ENCODE measurements at places on chromosomes 7 and 10.

DNA sequence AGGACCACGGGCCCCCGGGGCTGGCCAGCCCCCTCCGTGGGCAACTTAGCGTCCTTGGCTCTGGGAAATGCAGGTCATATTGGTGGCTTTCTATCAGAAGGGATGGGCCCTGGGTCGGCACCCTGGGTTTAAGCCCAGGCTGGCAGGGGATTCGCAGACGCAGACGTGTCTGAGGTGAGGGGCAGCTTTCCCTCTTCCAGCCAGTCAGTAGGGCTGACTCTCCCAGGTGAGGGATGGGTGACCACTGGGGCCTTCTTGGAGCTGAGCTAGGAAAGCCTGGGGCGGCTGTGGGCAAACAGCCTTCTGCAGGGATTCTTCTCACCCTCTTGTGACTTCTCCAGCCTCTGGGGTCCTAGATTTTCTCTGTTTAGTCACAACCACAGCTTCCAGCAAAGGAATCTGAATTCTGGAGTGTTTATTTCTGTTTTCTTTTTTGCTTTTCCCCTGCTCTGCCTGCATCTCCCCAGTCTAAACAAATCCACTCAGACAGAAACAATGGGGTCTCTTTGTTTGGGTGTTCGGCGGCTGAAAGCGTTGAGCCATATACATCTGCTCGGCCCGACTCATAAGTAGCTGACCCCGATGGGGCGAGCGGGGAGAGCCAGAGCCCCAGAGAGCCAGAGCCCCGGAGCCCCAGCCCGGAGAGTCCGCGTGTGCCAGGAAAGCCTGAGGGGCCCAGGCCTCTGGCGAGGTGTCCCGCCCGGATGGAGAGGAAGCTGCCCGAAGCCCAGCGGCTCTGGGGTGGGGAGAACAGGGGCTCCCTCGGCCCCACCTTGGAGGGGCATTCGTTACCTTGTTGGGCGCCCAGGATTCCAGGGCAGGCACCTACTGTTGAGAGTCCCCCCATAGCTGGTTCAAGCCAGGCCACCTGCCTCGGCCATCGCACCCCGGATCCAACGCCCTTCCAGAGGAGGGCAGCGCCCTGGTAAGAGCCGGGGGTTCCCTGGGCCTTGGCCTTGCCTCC is 2.0 kb downstream of the MNX1 start:
- no peak for DNase-seq

GRCh38 chr7:154680894-154681659 is 321.8 kb downstream of the PAXIP1 start:
- DNase-seq, result no peak

DNA sequence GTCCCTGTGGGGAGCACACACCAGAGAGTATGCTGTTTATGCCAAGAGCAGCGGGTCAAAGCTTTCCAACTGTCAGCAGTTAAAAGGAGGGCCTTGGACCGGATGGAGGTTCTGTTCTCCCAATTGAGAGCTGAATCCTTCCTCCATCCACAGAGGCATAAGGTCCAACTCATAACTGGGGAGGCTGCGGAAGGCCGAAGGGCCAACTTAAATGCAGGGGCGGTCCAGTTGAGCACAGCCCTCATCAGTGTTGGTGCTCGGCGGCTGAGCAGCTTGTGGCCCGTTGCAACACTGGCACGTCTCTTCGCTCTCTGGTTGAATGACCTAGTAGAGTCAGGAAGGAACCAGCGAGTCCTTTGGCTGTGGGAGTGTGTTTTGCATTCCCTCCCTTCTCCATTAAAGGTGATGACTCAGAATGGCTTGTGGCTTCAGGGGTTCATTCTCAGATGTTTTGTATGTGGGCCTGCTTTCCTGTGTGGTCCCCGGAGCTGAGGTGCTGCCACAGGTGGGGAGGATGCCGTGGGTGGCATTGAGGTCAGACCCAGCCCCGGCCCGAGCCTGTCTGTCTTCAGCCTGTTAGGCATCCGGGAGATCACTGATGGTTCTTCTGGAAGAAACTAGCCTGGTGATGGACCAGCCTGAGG is 44.8 kb upstream of the DMBT1 start:
- no peak for DNase-seq

DNA sequence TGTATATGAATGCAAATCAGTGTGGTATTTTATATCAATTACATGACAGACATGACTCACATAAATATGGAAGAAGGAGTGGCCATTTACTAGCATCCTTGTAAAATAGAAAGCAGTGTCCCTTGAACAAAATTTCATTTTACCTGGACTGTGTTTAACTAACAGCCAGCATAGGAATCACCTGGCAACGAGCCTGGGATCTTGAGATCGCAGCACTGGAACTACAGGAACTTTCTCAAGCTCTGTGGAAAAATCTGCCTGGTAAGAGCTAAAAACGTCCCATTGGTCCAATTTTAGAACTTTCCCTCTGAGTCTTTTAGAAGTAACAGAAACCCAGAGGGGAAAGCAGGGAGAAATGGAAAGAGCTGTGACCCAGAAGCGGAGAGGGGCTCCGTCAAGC is 68.9 kb upstream of the AMPH start:
- DNase-seq, result no peak

DNA sequence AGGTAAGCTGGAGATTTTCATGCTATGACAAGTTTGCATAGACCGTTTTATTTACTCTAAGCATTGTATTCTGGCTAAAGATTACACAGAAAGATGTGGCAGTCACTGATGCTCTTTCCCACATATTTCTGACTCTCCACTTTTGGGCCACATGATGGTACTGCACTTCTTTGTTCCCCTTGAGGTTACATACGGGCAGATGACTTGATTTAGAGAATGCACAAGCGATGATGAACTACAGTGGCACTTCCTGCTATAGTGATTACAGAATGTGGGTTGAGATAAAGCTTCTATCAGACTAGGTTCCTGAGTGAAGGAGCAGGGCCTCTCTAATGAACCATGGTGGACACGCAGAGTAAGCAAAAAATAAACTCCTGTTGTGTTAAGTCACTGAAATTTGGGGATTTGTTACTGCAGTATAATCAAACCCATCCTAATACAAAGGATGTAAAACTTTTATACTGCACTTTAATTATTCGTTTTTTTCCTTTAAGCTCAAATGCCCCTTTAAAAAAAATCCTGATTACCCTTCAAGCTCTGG is 177.9 kb downstream of the TAX1BP1 start:
- no peak for DNase-seq

- no peak for DNase-seq
Observed at GRCh38 chr10:57507788-57508187, 759.9 kb downstream of the IPMK start.

DNA sequence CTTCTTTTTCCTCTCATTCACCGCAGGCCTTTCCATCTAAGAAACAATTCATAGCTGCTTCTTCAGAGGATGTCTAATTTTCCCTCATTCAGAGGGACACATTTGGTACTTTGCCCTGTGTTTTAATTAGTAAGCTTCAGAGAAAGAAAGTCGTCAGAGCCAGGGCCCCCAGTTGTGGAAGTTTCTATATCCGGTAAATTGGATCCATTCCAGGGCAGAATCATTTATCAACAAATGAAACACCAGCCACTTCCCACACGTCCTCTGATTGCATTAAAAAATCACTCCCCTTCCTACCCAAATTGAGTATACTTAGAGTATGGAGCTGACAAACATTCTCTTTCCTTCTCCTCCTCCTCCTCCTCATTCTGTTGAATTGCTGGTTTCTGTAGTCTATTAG is 205.8 kb upstream of the HDAC9 start:
- DNase-seq, result no peak

DNA sequence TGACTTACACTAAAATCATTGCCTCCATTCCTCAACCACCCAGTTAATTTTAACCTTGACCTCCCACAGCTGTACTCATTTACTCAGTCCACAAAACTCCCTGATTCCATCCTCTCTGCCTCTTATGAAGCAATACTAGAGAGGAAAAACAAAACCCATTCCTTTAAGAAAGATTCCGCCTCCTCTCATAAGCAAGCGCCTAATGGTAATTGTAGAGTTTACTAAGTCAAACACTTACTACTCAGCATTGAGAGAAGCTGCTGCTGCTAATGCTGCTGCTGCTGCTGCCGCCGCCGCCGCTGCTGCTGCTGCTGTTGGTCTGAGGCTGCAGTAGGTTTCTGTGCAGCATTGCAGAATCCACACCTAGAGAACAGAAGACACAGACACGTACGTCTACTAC is 2.1 kb upstream of the ADD3 start:
- DNase-seq, result no peak

Measured in psoas muscle (tissue), 8 donors.